ENCODE measurements at places on chromosomes 3 and 15.

DNA sequence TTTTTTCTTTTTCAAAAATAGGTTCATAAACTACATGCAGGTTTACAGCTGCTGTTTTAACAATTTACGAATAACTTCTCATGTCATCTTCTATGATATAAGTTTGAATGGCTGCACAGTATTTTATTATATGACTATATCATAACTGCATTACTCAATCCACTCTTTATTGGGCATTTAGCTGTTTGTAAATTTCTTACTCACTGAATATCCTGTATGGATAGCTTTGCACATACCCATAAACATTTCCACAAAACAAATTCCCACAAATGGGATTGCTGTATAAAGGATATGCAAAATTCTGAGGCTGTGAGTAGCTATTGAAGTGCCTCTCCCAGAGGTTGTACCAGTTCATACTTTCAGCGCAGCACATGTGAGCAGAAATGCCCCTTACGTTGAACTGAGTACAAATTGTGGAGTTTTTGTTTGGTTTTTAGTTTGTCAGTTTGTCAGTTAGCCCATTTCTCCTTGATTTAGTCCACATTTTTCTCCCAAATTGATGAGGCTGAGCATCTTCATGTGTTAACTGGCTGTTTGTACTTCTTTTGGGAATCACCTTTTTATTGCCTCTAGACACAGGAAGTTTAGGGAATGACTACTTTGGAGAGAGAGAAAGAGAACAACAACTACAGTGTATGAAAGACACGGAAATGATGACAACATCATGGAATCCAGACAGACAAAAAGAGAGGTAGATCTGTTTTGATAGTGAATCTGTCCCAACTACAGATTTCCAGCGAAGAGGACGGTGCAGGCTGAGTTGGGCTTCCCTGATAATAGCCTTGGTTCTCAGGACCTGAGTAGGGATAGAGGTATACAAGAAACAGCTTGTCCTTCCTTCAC, 24.8 kb downstream of the TTC23 start:
- DNase-seq = peak; percentile 10

DNA sequence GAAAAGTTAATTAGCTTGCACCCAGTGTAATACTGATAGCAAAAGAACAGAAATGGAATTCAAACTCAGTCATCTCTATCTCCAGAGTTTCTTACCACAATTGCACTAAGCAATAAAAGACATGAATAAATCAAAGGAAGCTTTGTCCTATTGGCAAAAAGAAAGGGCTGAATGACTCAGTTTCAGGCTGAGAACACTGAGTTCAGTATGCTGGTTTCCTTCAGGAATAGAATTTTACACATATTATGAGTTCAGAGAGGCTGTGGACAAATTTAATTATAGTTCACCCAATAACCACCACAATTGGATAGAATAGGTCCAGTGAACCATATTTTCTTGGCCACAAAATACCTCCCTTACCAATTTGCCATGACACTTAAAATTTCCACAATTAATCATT, 249.7 kb downstream of the KCNMB2 start:
- DNase-seq = no peak

GRCh38 chr3:177529071-177529550, 331.8 kb upstream of the TBL1XR1 start:
- DNase-seq = no peak

DNA sequence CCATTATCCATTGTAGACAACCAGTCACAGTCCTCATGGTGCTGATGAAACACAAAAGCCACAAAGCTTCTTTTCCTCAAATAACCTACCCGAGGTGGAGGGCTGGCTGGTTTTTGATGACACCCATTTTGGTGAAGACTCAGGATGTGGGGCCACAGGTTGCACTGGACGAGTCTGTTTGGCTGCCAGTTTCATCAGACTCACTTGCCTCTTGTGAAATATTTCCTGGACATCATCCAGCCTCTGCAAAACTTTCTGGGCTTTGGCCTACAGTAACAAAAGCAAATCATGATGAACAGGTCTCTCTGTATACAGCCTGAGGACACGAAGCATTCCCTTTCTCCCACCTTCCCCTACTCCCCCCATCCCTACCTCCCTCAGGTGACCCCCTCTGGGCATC, 42.2 kb downstream of the B3GNT5 start:
- DNase-seq = peak; percentile 59

- DNase-seq = peak; percentile 11
Observed at GRCh38 chr15:75966073-75966472, 46.2 kb downstream of the NRG4 start.

- no peak for DNase-seq
Observed at GRCh38 chr15:63564093-63564492, 33.1 kb upstream of the FBXL22 start.

GRCh38 chr3:74756674-74757073, 142.2 kb upstream of the CNTN3 start:
- DNase-seq = no peak

- no peak for DNase-seq
Observed at GRCh38 chr3:111227216-111227615, 155.6 kb downstream of the NECTIN3 start.

GRCh38 chr3:108838436-108838835, 15.8 kb downstream of the TRAT1 start:
- DNase-seq = no peak

- no peak for DNase-seq
Observed at GRCh38 chr3:127908202-127908601, 6.8 kb upstream of the KBTBD12 start.

DNA sequence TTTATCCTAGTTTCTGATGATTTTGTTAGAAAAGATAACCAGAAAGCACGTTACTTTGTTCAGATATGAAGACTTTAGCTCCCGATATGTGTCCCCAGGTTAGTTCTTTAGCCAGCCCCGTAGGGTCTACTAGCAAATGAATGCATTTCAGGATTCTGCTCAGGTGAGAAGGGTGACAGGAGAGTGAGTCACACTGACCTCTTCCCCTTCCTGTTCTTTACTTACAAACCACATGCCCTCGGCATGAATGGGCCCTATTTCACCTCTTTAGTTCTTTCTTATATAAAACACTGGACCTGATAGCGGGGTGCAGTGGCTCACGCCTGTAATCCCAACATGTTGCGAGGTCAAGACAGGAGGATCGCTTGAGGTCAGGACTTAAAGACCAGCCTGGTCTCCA, 98.4 kb downstream of the SLC49A4 start:
- DNase-seq = peak; percentile 86

DNA sequence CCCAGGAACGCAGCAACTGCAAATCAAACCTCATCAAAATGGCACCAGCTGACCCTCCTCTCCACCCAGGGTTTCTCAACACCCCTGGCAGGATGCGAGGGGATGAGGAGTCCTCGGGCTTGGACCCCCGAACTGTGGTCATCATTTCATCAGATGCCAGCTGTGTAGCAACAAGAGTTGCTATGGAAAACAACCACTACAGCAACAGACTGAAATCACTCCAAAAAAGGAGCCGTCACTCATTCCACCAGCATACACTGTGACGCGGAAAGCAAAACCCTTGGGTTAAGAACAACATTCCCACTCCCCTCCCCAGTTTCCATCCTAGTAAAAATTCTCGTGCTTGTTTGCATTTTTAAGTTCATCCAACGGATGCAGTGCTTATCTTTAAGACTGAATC, 40.1 kb downstream of the VGLL4 start:
- DNase-seq = no peak

GRCh38 chr15:100330629-100331215, 11.1 kb downstream of the ADAMTS17 start:
- DNase-seq = no peak

- DNase-seq = no peak
Observed at GRCh38 chr3:130907966-130908365, 14.1 kb downstream of the ATP2C1 start.

All from RWPE1 (cell line).